CD4-positive, alpha-beta T cell treated with Interleukin-6 for 4 hours (primary cell): ENCODE measurements at places on chromosomes 11 and 22.
A peak's percentile ranks its signal among the peaks of the same experiment; 100 is the strongest.

GRCh38 chr22:24954856-24955255 lies 2.3 kb downstream of the KIAA1671 start:
- DNase-seq: no peak

- no peak for DNase-seq
Observed at GRCh38 chr11:65641297-65642013, 3.6 kb downstream of the SIPA1 start.

DNA sequence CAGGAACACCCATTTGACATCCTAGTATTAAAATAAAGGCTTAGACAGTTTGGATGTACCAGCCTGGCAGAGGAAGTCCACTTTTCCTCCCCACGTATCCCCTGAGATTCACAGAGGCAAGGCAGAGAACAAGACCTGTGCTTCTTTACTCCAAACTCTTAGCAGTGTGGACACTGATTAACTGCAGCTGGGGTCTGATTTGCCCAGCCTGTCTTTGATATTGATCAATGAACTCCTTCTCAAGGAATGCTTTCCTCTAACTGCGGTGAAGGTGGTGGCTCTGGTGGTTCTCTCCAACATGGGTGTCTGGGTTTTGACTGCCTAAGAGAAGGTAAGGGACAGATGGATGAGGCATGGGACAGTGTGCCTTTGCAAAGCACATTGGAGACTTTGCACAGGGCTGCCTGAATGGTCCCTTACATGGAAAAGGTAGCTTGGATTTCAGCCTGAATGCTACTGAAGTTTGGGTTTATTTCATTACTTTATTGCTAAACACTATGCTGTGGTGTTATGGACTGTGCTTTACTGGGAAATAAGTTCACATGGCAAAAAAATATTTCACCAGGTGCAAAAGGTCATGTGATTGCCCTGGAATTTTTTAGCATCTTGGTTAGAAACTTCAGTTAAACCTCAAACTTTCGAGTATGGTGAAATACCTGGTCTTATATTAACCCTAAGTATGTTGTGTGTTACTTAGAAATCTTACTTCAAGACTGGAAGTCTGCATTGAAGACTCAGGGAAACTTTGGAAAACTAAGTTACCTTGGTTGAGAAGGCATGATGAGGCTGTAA lies 1.8 kb downstream of the GAS2 start:
- no peak for DNase-seq

- DNase-seq: peak; percentile 39
Observed at GRCh38 chr11:125348674-125349309, 147.3 kb downstream of the FEZ1 start.

- no peak for DNase-seq
Observed at GRCh38 chr22:42338479-42338878, 68.0 kb upstream of the TCF20 start.

GRCh38 chr11:91219535-91219934 lies 996.7 kb upstream of the CHORDC1 start:
- DNase-seq: no peak

DNA sequence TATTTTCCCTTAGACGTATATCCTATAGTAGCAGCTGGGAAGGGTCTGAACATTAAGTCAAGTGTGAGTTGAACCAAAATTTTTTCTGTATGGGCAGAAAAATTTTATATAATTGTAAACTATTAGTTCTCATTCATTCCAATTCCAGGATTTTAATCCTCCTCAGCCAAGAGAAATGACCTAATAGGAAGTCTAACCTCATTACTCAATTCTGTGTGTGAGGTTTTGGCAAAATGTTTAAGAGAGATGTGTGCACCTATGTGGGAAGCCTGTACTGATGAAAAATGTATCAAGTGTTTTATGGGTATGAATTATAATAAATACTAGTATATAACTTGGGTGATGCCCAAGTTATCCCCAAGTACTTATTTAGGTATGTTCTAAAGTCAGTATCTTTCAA lies 311.6 kb upstream of the PITPNB start:
- DNase-seq: no peak

DNA sequence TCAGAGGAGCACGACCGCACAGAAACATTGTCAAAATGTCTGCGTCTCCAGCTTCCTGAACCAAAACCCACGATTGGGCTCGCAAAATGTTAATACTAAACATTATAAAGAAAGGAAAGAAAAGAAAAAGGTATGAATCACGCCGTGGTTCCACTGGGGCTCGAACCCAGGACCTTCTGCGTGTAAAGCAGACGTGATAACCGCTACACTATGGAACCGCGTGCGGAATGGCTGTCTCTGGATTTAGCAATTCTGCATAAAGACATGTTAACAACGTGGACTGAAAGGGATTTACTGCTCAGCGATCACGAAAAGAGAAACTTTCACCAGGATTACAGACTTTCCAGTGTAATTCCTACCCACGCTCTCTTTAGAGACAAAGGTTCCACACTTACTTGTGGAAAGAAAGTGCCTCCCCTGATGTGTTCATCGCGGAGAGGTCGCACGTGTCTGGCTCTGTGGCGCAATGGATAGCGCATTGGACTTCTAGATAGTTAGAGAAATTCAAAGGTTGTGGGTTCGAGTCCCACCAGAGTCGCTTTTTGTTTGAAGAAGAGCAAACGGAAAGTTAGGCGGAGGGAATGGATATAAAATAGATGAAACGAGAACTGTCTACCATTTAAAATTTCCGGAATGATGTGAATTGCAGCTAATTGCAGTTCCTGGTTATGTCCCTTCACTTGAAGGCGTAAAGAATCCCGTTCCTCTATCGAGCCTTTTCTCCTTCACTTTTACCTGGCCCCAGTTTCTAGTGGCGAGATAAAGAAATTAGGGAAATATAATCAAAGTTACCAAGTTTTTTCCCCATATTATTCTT lies 39.7 kb downstream of the OR4D9 start:
- peak; percentile 78 for DNase-seq
